ENCODE measurements at places on chromosomes 3 and 15.

DNA sequence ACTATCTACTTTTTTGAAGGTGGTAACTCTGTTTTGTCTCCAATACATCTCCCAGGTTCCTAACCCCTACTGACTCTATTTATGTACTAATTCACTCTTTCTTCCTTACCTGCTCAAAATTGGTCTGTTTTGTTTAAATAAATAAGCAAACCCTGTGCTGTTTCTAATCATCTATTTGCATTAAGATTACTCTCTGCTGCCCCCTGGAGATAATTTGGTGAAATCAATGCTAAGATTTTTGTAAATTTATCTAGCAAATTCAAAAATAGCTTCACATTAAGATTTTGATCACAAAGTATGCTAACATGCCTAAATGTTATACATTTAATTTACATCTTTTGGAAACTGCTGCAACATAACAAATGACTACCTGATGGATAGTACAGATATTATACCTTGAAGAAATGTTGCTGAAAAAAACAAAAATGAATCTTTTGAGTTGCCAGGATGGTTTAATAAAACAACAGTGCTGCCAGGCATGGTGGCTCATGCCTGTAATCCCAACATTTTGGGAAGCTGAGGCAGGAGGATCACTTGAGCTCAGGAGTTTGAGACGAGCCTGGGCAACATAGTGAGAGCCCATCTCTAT, 4.4 kb upstream of the CD200R1 start:
- DNase-seq, result peak; percentile 49

DNA sequence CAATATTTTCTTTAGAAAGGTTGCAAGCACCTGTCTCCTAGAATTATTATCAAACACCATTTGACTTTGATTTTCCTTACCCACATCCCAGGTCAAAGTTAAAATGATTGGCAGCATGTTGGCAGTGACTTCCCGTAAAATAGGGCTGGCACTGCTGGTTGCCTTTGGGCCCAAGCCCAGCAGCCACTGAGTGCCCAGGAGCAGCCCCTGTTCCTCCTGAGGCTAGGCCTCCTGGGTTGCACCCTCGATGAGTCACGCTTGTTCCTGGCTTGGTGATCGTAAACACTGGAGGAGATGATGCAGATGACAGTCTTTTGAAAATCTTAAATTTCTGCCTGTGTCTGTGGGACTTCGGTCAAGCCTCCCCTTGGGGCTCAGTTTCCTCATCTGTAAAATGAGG, 290.0 kb downstream of the TLE3 start:
- DNase-seq, result no peak

- DNase-seq, result no peak
Measured at GRCh38 chr3:71896751-71897150, 111.8 kb upstream of the PROK2 start.

DNA sequence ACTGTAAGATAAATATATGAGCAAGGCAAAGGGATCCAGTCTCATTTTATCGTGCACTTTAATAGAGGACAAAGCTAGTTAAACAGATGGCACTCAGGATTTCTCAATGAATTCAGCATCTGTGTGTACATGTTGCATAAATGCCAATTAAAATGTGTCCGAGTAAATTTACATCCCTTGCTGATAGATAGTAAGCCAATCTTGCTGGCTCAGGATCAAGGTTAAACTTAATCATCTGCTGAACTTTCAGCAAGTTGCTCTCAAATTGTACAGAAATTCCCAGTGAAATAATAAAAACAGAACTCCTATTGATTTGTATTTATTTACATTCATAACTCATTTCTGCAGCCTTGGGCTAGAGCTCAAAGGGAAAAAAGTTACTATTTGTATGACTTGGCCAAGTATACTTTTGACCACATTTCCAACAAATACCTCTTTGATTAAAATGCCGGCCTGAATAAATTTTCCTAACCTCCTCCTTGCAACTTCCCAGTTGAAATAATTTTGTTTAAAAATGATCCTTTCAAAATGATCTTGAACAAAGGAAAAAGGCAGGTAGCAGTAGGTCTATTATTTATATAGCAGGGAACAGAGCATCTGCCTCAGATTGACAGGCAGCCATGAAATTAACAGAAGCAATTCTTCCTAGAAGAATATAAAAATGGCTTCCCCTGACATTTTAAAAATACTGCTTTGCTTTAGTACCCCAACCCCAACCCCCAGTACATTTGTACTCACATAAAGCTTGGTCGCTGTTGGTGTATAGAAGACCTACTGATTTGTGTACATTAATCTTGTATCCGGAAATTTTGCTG, 1001.9 kb downstream of the ROBO1 start:
- DNase-seq, result peak; percentile 29

GRCh38 chr3:197283045-197283444, 15.4 kb downstream of the DLG1 start:
- DNase-seq, result no peak

DNA sequence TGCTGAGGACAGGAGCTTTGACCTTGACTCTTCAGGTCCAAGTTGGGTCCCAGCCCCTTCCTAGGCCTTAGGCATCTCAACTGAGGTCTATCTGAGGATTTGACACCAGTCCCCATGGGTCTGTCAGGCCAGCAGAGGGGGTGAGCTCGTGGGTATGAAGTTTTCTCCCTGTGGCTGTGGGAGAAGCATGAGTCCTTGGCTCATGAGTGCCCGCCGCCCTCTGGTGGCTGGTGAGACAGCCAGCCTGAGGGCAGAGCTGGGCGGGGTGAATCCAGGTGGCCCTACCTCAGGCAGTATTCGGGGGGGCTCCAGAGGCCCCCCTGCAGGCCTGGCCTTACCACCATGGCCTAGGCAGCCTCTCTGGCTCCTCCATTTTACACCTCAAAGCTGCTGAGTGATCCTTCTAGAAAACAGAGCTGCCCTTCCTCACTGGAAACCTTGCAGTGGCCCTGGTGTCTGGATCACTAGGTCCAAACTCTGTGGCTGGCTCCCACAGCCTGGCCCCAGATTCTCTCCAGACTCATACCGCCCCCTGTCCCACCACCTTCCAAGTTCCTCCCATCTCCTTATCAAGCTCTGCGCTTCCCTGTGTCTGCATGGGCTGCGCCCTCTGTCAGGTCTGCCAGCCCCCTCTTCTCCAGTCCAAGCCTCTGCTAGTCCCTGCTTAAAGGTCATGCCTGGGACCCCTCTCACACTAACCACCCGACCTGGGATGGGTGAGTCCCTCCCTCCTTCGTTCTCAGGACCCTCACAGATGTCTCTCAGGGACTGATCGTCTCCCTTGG, 16.1 kb downstream of the SH2D7 start:
- peak; percentile 74 for DNase-seq

DNA sequence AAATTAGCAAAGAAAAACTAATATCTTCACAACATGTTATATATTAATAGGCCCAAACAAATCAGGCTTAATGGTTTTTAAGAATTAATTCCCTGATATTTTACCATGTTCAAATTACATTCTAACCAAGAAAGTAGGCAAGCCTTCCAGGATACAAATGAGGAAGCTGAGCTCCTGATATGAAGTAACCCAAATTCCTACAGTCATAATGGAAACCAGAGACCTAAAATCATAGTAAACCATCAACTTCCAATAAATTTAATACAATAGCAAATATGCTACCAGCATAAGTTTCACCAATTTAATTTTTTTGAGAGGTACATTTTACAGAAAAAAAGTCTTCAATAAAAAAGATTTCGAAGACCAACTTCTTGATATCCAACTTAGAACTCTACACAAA, 3.8 kb downstream of the DCBLD2 start:
- DNase-seq, result no peak

DNA sequence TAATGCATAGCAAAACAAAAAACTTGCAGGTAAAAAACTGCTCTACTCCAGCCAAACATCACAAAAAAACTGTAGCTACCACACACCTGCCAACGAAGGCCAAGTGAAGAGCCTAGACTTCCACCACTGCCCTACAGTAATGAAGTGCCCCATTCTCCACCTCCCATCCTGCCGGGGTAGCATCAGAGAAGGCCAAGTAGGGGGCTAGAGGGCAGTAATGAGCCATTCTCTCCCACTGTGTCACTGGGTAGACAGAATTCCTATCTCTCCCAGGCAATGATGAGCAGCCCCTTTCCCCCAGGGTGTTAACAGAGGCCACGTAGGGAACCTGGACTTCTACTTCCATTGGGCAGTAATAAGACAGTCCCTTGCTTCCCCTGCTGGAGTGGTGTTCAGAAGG, 9.5 kb downstream of the SEC22C start:
- no peak for DNase-seq

GRCh38 chr3:8757551-8758518, 11.6 kb downstream of the OXTR start:
- no peak for DNase-seq

DNA sequence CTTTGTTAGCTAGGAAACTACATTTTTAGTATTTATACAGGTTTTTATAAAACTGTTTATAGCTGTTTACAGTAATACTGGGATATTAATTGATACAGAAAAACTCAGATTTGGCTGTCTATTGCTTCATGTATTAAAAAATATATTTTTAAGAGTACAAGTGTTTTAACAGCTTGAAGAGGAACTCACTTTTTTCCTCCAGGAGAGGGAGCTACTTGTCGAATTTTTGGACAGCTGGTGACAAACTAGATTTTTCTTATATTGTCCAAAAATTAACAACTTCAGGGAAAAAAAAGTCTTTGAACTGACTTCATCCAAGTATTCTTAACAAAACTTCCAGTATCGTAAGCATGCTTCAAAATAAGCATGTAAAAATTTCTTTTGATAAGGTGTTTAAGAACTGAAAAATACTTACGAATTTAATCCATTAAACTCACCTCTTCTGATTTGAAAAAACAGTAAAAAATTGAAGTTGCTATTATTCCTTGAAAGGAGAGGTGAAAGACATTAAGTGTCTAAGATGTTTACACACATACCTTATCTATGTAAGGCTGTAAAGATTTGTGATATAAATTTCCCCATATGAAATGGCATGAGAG, 4.0 kb downstream of the DIPK2A start:
- DNase-seq, result peak; percentile 58
